ENCODE measurements at places on chromosomes 3 and 15.

DNA sequence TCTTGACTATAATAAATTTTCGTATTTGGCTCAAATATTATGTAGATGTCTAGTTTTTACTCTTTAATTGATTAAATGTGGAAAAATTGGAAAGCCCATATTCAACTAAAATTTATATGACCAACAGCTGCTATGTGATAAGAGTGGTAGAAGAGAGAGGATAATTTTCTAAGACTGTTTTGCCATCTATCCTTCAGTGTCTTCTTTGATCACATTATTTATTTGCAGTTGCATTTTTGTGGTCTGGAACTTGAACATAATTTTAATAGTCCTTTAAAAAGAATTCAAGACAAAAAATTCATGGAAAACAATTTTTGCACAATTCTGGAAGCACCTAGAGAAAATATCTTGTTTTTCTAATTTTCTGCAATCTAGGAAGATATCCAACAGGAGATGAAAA lies 213.3 kb upstream of the THBS1 start:
- DNase-seq = no peak

DNA sequence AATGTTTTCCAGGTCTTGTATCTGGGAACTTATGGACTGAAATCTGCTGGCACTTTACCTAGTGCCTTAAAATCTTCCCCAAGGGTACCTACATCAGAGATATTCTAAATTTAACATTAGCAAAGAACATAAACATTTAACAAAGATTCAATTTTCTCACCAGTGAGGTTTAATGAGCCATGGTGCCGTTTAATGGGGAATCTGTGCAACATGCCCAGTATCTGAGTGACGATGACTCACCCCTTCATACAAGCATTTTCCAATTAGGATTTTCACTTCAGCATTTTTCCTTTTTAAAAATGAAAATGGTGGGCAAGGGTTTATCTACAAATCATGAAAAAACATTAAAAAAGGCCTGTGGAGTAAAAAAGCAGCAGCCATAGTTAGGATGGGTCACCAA lies 189.4 kb downstream of the SLC9A9 start:
- DNase-seq = no peak

GRCh38 chr3:176992565-176992964 lies 204.7 kb downstream of the TBL1XR1 start:
- no peak for DNase-seq

DNA sequence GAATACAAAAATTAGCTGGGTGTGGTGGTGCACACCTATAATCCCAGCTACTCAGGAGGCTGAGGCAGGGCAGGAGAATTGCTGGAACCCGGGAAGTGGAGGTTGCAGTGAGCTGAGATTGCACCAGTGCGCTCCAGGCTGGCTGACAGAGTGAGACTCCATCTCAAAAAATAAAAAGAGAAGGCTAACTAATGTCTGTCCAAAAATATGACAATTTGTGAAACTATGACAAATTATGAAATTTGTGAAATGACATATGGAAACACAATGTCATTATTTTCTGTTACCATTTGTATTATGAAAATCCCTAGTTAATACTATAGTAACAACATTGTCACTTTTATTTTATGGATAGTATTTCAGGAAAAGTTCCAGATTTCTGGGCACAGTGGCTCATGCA lies 1306.3 kb upstream of the EPHA6 start:
- DNase-seq = peak; percentile 2

DNA sequence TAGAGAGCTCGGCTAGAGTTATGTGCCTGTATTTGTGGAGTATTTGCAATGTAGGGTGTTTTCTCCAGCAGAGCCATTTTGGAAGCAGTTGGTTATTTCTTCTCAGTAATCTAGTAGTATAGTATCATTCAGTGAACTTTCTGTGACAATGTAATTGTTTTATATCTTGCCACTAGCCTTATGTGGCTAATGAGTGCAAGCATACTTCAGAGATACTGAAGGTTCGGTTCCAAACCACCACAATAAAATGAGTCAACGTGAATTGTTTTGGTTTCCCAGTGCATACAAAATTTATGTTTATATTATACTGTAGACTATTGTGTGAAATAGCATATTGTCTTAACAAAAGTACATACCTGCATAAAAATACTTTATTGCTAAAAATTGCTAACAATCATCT lies 286.9 kb upstream of the TBL1XR1 start:
- DNase-seq = no peak

DNA sequence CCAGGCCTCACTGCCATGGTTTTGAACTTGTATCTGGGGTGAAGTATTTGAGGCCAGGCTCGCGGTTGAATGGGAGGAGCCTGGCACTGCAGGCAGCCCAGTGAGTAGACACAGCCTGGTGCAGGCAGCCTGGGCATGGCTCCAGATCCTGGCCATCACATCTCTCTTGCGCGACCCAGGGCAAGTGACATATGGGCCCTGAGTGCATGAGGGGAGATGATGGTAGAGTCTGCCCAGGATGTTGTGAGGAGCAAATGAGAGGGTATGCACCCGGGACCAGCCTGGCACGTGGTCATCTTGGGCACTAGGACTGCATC lies 103.5 kb downstream of the TBC1D2B start:
- DNase-seq = no peak

- peak; percentile 44 for DNase-seq
Observed at GRCh38 chr3:58471025-58471887, 20.6 kb upstream of the KCTD6 start.

DNA sequence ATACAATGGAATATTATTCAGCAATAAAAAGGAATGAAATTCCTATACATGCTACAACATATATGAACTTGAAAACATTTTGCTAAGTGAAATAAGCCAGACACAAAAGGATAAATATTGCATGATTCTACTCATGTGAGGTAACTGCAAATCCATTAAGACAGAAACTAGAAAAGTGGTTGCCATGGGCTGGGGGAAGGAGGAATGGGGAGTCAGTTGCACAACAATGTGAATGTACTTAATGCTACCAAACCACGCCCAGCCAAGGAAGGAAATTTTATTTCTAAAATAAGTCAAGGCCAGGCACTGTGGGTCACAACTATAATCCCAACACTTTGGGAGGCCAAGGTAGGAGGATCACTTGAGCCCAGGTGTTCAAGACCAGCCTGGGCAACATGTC lies 9.8 kb upstream of the GMPPB start:
- no peak for DNase-seq

GRCh38 chr3:78483090-78483489 lies 1284.7 kb downstream of the ROBO1 start:
- no peak for DNase-seq

- DNase-seq = peak; percentile 26
Observed at GRCh38 chr3:125594125-125594524, 1.2 kb downstream of the OSBPL11 start.
